CD4-positive, alpha-beta T cell treated with Interleukin-4 for 4 hours (primary cell): ENCODE measurements at places on chromosomes 2 and 18.
A peak's percentile ranks its signal among the peaks of the same experiment; 100 is the strongest.

DNA sequence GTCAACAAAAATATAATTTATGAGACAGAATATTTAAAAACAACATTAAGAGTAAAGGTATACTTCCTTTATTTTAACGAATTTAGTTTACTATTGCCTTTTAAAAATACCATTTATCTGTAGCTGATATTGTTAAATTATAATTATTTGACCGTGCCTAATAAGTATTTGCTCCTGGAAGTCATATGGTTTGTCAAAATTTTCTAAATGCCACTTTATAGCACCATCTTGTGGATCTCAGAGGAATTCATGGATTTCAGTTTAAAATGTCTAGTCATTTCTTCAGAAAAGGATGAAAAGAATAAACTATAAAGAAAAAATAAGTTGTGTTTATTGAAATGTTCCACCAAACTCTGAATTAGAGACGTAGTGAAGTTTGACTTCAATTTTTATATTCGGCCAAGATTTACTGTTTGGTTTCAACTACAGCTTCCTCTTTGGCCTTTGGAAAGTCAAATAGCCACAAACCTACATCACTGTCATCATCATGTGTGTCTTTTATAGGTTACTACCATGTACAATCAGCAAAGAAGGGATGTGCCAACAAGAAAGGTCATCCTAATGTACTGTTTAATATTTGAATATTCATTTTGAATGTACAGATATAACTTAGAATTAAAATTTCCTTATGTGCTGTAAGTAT is 10.3 kb upstream of the FTCDNL1 start:
- DNase-seq: peak; percentile 29

DNA sequence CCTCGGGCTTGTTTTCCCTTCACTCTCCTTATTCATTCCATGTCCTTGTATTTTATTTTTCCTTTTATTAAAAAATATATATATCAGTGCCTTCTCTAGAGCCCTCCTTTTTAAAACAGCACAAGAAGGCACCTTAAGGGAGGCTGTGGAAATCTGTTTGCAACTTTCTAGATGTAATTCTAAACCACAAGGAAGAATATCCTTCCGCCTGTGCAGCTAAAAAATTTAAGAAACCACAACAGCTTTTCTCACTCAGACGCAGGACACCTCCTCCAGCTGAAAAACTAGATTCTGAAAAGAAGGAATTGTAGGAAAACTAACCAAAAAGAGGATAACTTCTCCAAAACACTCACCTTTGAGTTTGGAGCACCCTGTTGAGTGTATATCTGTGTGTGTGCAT is 142.2 kb downstream of the BCL11A start:
- no peak for DNase-seq

DNA sequence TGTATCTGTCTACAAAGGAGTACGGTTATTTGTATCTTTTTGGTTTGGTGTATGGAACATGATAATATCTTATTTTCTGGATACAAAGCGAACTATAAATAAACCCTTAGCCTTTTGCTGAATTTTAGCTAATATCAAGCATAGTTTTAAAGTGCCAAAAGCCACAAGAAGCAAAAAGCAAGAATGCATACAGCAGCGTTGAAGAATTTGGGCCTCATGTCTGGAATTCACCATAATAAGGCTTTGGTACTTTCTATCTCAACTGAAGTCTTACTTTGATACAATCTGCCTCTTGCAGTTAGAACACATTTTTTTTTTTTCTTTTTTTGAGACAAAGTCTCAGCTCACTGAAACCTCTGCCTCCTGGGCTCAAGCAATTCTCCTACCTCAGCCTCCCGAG is 151.5 kb downstream of the ERBB4 start:
- no peak for DNase-seq

- DNase-seq: no peak
Observed at GRCh38 chr18:22564036-22564435, 146.3 kb upstream of the CTAGE1 start.

- DNase-seq: no peak
Observed at GRCh38 chr2:112277596-112278220, 2.3 kb downstream of the ZC3H6 start.

- DNase-seq: no peak
Observed at GRCh38 chr2:37631698-37632097, 39.7 kb downstream of the CDC42EP3 start.

DNA sequence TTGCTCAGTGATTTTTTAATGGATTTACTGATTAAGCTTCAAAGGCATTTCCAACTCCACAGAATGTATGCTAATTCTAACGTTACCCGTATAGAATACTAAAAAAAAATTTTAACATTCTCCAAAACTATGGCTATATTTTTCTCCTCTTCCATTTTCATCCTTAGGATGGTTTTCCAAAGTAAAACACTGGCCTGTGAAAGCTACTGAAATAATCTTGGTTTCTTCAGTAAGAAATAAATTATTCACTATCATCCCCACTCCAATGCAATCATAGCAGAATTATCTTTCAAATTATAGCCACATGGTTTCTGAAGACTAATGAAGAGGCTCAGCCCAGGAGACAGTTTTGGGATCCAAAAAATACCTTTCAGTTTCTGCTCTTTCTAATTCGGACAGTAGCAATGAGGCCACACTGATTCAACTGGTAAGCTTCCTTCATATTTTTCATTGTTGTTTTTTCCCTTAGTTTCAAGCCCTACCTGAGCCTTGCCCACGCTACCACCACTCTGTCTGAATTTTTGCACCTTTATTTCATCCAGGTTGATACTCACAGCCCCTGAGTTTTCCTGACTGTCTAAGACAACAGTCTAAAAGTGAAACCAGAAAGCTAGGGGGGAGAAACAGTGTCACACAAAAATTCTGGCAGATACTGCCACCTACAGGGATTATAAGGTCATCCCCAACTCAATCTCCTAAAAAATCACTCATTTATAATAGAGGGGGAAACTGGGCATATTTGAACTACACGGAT is 887.9 kb downstream of the NRXN1 start:
- DNase-seq: peak; percentile 19

DNA sequence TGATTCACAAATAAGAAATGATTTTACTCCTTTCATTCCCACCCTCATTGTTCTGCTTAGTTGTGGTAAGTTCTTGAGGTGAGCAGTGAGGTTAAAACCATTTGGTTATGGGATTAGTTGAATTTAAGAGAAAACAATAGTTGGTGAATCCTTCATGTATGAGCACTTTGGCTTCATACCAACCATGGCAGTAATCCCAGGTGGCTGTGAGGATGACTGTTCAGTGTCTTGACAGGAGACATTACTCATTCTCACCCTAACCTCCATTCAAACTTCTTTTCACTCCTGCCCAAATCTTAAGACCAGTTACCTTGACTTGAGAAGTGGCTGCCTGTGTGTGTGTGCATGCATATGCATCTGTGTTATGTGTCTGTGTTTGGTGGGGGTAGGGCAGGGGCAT is 143.1 kb downstream of the SETBP1 start:
- no peak for DNase-seq

DNA sequence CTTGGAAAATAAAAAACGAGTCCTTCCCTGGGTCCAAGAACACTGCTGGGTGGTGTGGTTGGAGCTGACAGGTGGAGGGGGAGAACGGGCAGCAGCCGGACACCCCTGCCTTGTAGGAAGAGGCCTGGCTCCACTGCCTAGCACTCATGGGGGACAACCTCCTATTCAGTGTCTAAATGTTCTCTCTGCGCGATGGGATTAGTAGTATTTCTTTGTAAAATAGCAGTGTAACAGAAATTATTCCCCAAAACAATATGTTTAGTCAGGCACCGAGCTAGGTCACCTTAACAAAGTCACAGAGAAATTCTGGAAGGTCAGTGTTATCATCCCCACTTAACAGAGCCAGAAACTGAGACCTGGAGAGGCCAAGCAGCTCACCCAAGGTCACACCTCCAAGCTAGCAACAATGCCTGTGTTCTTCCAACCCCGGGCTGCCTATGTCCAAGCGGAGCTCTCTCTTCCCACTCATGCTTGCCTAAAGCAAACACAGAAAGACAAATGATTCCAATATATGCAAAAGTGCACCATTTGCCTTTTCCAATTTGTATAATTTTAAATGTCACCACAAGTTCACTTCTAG is 68.0 kb downstream of the STEAP3 start:
- no peak for DNase-seq

- DNase-seq: no peak
Observed at GRCh38 chr2:127463155-127463991, 45.1 kb downstream of the PROC start.

DNA sequence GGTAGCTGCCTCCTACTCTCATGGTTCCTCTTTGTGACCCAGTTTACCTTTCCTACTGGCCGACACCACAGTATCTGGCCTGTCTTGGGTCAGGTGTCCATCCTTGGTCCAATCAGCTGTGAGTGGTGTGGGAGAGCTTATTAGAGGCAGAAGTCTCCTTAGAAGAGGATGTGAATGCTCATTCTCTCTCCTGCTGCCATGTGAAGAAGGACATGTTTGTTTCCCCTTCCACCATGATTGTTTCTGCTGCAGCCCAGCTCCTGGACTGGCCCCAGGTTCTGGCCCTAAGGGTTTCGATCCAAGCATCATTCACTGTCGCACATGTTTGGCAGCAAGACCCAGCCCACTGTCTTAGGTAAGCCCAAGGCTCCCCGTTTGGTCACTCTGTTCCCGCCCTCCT is 55.3 kb upstream of the TGIF1 start:
- DNase-seq: no peak

- DNase-seq: no peak
Observed at GRCh38 chr2:52145005-52145404, 1113.1 kb upstream of the NRXN1 start.

DNA sequence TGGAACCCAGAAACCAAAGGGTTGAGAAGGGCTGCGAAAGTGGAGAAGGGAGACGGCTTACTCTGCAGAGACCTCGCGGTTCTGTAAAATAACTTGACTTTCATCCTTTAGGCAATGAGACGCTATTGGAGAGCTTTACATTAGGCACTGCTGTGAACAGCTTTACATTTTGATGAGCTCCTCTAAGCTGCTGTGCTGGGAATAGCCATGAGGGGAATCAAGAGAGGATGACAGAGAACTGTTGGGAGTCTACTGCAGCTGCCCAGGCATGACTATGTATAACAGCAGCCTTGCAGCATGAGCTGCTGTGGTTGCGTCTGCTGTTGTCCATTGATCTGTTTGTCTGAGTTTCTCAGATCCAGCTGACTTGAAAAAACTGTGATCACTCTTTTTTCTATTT is 310.8 kb upstream of the MAP2 start:
- DNase-seq: no peak

DNA sequence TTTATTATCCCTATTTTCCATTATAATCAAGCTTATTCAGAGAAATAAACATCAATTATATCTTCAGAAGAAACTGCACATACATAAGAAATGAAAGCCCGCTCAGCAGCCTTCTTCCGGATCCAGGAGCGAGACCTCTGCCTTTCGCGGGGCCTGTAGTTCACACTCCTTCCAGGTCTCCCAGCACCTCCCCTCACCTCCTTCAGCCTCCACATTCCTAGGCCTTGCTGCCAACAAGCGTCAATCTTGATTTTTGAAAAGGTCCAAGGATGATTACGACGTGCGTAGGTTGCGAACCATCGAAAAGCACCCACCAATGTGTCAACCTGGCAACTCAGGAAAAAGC is 355 bp upstream of the KIDINS220 start:
- DNase-seq: no peak

- DNase-seq: no peak
Observed at GRCh38 chr2:235024931-235025773, 73.3 kb downstream of the SH3BP4 start.

DNA sequence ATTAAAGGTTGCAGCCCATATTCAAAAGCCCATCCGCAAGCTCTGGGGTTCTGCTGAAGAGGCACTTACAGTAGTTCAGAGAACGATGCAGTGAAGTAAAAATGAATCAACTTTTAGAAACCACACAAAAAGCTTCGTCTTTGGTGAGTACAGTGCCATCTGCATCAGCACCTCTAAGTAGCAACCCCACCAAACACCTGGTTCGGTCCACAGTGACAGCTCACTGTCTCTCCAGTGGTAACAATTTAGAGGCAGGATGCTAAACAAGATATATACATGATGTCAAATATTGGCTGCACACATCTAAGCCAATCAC is 275.4 kb upstream of the TCF4 start:
- DNase-seq: no peak

DNA sequence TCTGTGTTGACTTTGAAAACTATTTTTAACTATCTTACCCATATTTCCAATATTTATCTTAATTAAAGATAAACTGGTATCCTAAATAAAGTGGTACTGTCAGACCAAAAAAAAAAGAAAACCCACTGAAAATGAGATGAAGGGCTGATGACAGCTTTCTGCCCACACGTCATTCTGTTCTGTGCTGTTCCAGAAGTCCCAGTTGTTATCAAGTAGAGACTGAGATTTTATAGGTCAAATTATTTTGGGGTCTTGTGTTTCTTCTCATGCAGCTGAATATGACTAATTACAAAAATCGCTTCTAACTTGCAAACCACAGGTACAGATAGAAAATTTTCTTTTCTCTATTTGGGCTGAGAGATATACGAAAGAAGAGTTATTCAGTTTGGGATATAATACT is 48.7 kb upstream of the KLF7 start:
- DNase-seq: no peak

- no peak for DNase-seq
Observed at GRCh38 chr18:513826-514530, 13.5 kb upstream of the COLEC12 start.

GRCh38 chr2:10413503-10413902 is 34.6 kb downstream of the ODC1 start:
- DNase-seq: no peak

DNA sequence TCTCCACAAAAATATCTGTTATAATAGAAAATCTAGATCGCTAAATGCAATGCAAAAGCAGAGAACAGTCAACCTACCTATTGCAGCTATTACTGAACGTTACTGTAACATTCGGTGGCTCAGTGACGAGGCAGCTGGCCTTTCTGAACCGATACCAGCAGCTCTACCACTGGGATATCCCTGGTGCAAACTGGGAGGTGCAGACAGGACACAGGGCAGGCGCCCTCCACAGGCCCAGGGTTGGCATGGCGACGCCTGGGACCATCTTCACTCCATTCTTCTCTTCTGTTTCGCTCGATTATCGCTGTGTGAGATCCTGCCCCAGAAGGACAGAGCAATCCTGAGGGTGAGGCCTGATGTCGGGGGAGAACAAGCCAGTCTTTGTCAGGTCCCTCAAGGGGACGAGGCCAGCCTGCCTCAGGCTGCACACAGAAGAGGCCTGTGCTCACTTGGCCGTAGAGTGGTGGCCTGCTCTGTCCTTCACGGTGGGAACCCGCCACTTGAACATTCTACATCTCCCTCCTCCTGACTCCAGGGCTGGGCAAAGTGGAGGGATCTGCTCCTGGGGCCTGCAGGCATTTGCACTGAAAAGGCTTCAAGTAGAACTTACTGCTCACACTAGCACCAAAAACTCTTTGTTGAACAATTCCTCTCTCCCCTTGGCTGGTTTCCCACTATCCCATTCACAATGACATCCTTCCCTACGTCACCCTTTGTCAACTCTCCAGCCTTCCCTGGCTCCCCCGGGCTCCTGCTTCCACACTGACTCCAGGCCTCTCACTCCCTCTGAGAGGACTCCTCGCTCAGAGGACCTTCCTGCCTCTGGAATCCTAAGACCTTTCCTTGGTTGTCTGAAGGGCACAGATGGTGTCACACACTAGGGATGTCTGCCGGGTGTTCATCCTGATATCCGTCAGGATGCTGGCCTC is 49.7 kb downstream of the CYRIA start:
- no peak for DNase-seq
